T-helper 17 cell (primary cell): ENCODE measurements at places on chromosomes 3 and 15.

DNA sequence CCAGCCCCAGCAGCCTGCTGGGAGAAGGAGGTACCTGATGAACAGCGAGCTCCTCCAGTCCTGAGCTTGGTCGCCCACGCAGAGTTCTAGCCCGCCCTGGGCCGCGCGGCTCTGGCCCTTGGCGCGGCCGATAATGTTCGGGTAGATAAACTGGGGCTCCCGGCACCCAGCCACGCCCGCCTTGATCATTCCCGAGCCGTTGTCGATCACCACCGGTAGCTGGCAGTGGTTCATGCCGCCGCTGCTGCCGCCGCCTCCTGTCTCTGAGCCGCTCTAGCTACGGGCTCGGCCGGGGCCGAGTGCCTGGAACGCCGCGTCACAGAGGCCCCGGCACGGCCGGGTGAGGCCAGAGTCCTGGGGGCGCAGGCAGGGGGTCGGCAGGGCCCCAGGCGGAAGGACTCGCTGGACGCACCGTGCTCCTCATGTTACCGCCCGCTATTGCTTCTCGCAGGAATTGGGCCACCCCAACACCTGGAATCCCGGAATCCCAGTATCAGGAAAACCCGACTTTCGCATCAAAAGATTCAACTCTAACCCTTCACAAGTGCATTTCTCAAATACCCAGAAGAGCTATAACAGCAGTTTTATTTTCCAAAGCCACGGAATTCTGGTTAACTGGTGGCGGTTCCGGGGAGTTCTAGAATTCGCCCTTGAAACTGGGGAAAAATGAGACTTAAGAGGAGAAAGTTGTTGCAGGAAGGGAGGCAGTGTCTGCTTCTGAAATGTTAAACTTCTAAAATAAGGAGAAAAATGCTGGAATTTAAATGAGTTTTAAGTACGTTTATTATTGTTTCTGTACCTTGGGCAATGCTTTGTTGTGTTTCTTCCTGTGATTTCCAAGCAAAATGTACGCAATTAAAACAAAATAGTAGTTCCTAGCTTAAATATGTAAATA, at the start of gene ACTRT3:
Gene ACTRT3 (minus strand): TSS at position 275 of the 895 bp plus-strand sequence. CDS start 41 bp downstream, at position 234.
- peaks cover 34% of the 10 kb centered on the region for H3K4me1 ChIP-seq
- peak within 1 kb of the TSS; percentile 29 for H3K27ac ChIP-seq
- H3K36me3 ChIP-seq, result peaks cover 3% of the 10 kb centered on the region
- peak within 1 kb of the TSS; percentile 87 for H3K4me3 ChIP-seq
- DNase-seq, result peak; percentile 49

- peak overlapping the region; percentile 97 for H3K27ac ChIP-seq
- H3K27me3 ChIP-seq, result no peaks in the 10 kb centered on the region
- H3K4me1 ChIP-seq, result peaks cover 42% of the 10 kb centered on the region
Observed at GRCh38 chr3:69079269-69080159, 651 bp downstream of the UBA3 start.

DNA sequence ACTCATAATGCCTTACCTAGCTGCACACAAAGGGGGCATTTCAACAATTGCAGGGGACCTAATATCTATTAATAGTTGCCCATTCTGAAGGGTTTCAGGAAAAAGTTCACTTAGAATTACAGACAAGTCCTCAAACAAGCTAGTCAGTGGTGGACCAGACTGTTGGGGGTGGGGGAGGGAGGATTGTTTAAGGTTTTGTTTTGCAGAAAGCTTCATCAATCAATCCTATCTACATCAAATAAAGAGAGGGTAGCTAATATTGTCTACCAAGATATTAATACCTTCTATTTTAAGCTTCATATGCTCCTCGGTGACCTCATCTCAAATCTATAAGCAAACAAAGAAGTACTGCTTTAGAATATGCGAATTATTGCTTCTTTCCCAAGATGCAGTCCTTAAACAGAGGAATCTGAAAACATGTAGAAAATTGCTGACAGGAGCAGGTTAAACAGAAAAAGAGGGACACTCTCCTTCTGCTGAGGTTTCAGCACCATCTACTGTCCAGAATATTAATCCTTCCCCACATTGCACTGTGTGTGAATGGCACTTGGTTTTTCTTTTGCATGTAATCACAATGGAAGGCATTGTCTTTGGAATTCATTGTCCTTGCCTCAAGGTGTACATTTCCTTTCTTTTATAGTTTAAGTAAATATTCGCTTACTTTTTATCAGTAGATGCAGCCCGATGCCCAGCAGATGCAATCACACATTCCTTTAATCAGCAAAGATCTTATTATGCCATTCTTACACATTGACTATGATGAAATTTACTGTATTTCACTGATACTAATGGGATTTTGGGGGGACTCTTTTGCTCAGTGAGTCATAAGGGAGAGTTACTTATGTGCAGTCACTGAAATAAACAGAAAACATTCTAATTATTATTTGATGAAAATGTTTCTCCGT, 94.7 kb downstream of the IL5RA start:
- no peak overlapping the region for H3K4me3 ChIP-seq
- H3K36me3 ChIP-seq, result no peaks in the 10 kb centered on the region
- H3K27me3 ChIP-seq, result peaks cover 73% of the 10 kb centered on the region
- no peaks in the 10 kb centered on the region for H3K4me1 ChIP-seq
- H3K27ac ChIP-seq, result no peak overlapping the region
- DNase-seq, result no peak

GRCh38 chr3:33159981-33160380, 46.2 kb downstream of the CRTAP start:
- peaks cover 61% of the 10 kb centered on the region for H3K27me3 ChIP-seq
- no peak for DNase-seq
- H3K36me3 ChIP-seq, result peaks cover 6% of the 10 kb centered on the region
- peaks cover 1% of the 10 kb centered on the region for H3K4me1 ChIP-seq
- H3K4me3 ChIP-seq, result no peak overlapping the region
- H3K27ac ChIP-seq, result no peak overlapping the region

DNA sequence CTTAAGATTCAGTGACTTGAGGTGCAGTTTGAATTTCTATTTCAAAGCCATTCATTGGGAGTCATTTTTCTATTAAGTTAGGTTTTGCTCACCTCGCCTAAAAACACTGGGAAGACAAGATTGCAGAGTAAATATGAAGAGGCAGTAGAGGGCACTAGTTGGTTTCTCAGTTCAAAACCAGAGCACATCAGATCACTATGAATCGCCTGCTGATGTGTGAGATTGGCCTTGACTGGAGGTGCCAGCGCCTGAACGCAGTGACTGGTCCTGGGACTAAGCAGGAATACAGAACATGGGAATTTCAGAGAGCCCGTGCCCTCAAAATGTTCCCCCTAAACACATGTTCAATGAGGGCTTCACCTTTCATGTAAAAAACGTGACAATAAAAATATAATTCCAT, 229.0 kb downstream of the ITPR1 start:
- H3K27me3 ChIP-seq, result no peaks in the 10 kb centered on the region
- no peak for DNase-seq
- peaks cover 12% of the 10 kb centered on the region for H3K36me3 ChIP-seq
- H3K27ac ChIP-seq, result peak overlapping the region; percentile 81

GRCh38 chr15:25568751-25569150, 129.9 kb upstream of the UBE3A start:
- H3K27me3 ChIP-seq, result no peaks in the 10 kb centered on the region
- no peaks in the 10 kb centered on the region for H3K36me3 ChIP-seq
- DNase-seq, result no peak
- no peak overlapping the region for H3K4me3 ChIP-seq

DNA sequence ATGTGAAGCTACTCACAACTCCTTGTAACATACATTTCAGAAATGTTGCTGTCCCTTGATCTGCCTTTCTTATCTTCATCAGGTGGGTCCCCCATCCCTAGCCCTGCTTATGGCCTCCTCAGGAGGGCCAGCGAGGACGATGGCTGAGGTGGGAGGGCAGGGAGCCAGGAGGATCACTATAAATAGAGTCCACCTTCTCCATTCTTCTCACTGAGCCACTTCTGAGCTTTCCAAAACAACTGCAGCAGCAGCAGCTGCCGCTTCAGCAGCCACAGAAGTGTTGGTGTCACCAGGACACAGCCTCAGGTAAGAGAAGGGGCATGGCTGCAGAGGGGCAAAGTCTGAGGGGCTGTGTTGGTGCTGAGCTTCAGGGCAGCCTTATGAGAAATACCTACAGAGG, 53.5 kb downstream of the ANAPC13 start:
- H3K4me3 ChIP-seq, result no peak overlapping the region
- no peak overlapping the region for H3K27ac ChIP-seq
- no peaks in the 10 kb centered on the region for H3K36me3 ChIP-seq
- peaks cover 50% of the 10 kb centered on the region for H3K27me3 ChIP-seq
- H3K4me1 ChIP-seq, result peaks cover 3% of the 10 kb centered on the region
- no peak for DNase-seq

DNA sequence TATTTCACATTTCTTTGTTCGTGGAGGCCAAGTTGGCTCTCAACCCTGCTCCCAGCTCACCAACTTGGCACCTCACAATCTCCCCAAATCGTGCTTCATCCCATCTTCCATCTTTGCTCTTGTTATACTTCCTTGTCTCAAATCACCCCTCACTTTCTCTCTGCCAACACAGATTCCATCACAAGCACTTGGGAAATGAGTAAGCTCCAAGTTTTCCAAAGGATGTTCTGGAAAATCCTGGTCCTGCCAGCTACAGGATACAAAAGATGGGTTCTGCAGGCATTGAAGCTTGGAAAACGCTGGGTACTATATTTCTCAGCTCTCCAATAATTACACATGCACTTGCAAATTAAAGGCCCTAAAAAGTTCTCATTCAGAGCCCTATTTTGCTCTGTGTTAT, 4.1 kb upstream of the TM4SF4 start:
- no peak overlapping the region for H3K4me3 ChIP-seq
- peaks cover 32% of the 10 kb centered on the region for H3K27me3 ChIP-seq
- H3K4me1 ChIP-seq, result peaks cover 2% of the 10 kb centered on the region
- no peak overlapping the region for H3K27ac ChIP-seq
- H3K36me3 ChIP-seq, result no peaks in the 10 kb centered on the region
- DNase-seq, result no peak

DNA sequence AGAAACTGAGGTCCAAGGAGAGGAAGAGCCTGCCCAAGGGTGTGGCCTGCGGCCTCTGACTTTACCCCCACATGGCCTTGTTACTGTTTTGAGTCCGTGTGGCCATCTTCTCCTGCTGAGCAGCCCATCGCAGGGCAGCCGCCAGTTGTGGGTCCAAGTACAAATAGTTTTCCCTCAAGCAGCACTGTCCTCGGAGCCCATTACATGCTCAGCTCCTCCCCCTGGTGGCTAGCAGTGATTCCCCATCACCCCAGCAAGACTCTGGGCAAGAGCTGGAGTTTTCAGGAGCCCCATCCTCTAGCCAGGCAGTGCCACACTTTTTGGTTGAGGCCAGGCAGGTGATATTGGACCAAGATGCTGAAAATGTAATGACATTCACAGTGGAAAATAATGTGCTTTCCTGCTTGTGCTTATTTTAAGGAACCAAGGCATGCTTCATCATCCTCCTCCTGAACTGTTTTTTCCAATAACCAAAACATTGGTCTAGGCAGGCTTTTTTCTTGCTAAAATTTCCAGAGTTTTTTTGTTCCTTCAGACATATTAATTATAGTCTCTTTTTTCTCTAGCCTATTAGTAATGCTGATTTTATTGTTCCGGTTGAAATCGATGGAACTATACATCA, 23.2 kb upstream of the VILL start:
- H3K4me1 ChIP-seq, result peaks cover 6% of the 10 kb centered on the region
- no peak overlapping the region for H3K4me3 ChIP-seq
- peaks cover 7% of the 10 kb centered on the region for H3K27me3 ChIP-seq
- no peak overlapping the region for H3K27ac ChIP-seq
- DNase-seq, result peak; percentile 26

- peaks cover 28% of the 10 kb centered on the region for H3K4me1 ChIP-seq
- peak overlapping the region; percentile 93 for H3K4me3 ChIP-seq
- H3K36me3 ChIP-seq, result no peaks in the 10 kb centered on the region
- H3K27me3 ChIP-seq, result no peaks in the 10 kb centered on the region
Observed at GRCh38 chr15:88894348-88894818, 961 bp downstream of the HAPLN3 start.

- peaks cover 15% of the 10 kb centered on the region for H3K27me3 ChIP-seq
- H3K27ac ChIP-seq, result no peak overlapping the region
- H3K4me3 ChIP-seq, result no peak overlapping the region
- DNase-seq, result no peak
- H3K4me1 ChIP-seq, result no peaks in the 10 kb centered on the region
Observed at GRCh38 chr15:91694831-91695210, 158.7 kb upstream of the SLCO3A1 start.

DNA sequence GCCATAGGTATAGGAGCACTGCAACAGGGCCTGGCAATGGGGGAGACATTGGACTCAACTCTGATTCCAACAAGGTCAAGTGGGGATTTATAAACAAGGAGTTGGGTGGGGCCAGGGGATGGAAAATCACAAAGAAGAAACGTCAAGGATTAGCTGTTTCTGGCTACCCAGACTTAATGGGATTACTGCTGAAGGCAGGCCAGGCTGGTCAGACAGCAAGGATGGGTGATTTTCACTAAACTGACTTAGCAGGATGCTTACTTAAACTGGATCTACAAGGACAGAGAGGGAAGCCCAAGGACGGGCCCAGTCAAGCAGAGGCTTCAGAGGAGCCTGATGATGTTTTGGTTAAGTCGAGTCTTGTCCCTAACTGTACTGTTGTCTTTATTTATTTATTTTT, 76.2 kb downstream of the USP13 start:
- no peak for DNase-seq
- peaks cover 5% of the 10 kb centered on the region for H3K4me1 ChIP-seq
- no peak overlapping the region for H3K27ac ChIP-seq
- H3K27me3 ChIP-seq, result no peaks in the 10 kb centered on the region

DNA sequence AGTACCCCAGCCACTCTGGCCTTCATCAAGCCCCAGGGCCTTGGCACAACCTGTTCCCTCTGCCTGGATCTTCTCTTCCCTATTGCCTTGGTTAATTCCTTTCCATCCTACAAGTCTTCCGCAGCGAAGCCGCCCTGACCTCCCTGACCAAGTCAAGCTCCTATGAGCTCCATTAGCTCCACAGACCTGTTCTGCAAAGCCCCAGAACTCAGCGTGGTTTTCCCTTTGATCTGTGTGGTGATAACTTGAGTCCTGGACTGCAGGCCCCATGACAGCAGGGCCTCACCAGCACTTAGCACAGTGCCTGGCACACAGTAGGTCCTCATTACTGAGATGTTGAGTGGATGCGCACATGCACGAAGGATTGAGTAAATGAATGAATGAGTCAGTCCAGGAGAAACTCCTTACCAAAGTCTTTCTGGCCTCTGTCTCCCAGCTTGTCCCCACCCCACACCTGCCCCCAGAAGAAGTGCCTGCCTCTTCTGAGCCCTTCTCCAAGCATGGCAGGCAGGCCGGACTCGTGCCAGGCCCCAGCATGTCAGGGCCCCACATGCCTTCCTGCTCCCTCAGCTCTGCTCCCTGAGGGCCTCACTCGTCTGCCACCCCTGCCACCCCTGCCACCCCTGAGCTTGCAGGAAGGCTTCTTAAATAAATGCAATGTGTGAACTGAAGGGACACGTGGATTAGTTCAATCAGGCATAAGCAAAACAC, 6.3 kb downstream of the ANPEP start:
- no peaks in the 10 kb centered on the region for H3K27me3 ChIP-seq
- DNase-seq, result no peak
- H3K4me3 ChIP-seq, result no peak overlapping the region

- no peaks in the 10 kb centered on the region for H3K36me3 ChIP-seq
- no peak overlapping the region for H3K4me3 ChIP-seq
- H3K4me1 ChIP-seq, result no peaks in the 10 kb centered on the region
- H3K27me3 ChIP-seq, result no peaks in the 10 kb centered on the region
- no peak overlapping the region for H3K27ac ChIP-seq
Observed at GRCh38 chr3:143924522-143925285, 46.9 kb upstream of the DIPK2A start.

GRCh38 chr3:183897606-183898005, 12.9 kb upstream of the PARL start:
- H3K4me3 ChIP-seq, result no peak overlapping the region
- H3K27me3 ChIP-seq, result peaks cover 51% of the 10 kb centered on the region
- no peaks in the 10 kb centered on the region for H3K36me3 ChIP-seq

- peaks cover 3% of the 10 kb centered on the region for H3K36me3 ChIP-seq
- no peak overlapping the region for H3K4me3 ChIP-seq
- H3K27ac ChIP-seq, result no peak overlapping the region
- DNase-seq, result no peak
- H3K4me1 ChIP-seq, result no peaks in the 10 kb centered on the region
- peaks cover 27% of the 10 kb centered on the region for H3K27me3 ChIP-seq
Observed at GRCh38 chr3:194833114-194833910, 147.6 kb downstream of the FAM43A start.
